Vein endothelial cell (primary cell): ENCODE measurements at places on chromosomes 7 and 10. TPM values are rescaled to one million over a fixed set of nuclear protein-coding genes. Genes with fewer than 3 reads are reported as not detected.

Gene CPED1
- total RNA-seq, result 0.65 and 2.5 TPM in 2 replicates

Gene HOGA1
- total RNA-seq, result 0.33 and 0.38 TPM in 2 replicates

Gene CTTNBP2
- total RNA-seq, result not detected in 2 replicates

Gene RASSF4
- total RNA-seq, result 7.5 and 10.8 TPM in 2 replicates

Gene ZDHHC6
- total RNA-seq, result 24.8 and 32.0 TPM in 2 replicates

Gene MYO1G
- total RNA-seq, result under 0.01 and 0.10 TPM in 2 replicates

Gene NODAL
- total RNA-seq, result not detected in 2 replicates

Gene PALD1
- 125 and 130 TPM in 2 replicates for total RNA-seq

Gene CUBN
- total RNA-seq, result 7.1 and 11.8 TPM in 2 replicates
